ENCODE measurements at places on chromosomes 16 and 17.
A peak's percentile ranks its signal among the peaks of the same experiment; 100 is the strongest.

- DNase-seq = no peak
Observed at GRCh38 chr17:3801347-3801746, 359 bp upstream of the ITGAE start.

- peak; percentile 91 for DNase-seq
Observed at GRCh38 chr16:72876221-72876620, 171.7 kb downstream of the ZFHX3 start.

DNA sequence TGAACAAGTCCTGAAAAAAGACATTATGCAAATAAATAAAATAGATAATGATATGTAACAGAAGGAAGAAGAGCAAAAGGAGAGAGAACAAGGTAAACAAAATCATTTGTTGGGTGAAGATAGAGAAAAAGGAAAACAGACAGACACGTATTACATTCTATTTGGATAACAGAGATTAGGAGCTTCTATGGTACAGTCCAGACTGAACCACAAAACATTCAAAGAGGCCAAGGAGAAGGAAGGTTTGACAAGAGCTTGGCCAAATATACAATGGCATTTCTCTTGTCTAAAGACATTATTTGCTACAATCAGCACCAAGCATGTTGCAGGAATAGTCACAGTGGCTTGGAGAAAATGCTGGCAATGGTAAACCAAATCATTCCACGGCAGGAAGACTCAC, 29.2 kb downstream of the SMG6 start:
- DNase-seq = no peak

DNA sequence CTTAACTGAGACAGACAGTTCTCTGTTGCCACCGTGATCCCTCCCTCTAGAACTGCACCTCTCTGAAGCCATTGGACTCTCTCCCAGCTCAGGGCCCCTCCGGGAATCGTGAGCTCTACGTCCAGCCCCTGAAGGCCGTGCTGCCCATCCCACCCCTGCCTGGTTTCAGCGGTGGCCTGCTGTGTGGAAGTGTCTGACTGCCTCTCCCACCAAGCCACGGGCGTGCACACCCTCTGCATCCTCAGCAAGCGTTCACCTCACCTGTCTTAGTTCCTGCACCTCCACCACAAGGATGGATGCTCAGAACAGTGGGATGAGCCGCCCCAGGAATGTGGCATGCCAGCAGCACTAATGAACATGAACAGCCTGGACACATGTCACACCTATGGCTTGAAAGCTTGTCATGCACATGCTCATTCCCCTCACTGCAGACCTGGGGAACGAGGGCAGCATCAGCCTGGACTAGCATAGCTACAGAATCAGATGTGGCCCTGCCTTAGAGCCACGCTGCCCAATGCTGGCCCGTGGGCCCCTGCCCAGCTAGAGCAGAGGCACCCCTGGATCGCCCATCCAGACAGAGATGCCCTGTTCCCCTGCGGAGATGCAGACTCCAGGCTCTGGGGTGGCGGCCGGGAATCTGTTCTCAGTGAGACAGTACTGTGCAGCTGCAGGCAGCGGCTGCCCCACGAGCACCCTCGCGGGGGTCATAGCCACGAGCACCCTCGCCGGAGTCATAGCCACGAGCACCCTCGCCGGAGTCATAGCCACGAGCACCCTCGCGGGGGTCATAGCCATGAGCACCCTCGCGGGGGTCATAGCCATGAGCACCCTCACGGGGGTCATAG, 73.7 kb upstream of the CHMP6 start:
- DNase-seq = no peak

DNA sequence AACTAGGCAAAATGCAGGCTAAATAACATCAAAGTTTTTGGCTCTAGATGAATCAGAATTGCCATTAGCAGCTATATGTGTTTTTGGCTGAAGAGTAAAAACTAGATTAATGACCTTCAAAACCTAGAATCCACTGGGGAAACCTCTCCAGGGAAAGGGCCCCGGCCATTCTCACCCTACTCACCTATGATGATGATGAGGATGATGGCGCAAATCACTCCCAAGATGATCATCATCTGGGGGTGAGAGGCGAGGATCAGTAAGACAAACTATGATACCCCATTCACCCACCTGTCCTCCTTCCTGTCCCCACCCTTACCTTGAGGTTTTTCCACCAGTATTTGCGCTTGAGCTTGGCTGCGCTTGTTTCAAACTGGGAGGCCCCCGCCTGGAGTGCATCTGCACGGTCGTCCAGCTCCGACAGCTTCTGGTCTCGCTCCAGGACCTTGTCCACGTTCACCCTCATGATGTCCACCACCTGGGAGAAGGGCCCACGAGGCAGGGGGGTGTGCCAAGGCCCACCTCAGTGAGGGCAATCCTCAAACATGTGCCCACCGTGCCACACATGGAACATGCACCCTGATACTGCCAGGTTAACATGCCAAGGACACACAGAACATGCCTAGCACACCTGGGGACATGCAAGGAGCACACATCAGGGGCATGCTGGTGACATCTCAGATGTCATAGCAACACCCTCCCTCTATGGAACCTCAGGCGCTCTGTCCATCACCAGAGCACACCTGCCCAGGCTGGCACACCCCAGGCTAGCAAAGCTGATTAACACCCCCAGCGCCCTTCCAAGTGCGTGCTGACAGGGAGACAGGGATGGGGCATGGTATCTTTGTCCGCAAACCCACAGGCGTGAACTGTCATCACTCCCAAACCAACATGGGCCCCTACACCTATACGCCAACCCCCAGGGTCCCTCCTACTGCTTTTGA, 1.2 kb downstream of the VAMP2 start:
- no peak for DNase-seq

DNA sequence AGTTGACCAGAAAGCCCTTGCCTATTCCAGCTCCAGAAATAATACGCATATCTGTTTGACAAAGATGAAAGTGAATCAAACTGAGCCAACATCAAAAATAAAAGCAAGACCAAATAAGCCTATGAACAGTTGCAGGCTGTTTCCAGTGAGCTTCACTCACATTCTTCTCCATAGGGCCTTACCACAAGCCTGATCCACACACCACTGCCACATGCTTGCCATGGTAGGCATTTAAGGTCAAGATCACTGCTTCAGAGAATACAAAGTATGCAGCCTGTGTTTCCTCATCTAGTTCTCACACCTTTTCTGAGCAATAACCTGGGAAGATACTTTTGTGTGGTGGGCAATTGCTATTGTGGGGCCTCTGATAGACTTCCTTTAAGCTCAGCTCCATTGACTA, 1060.2 kb downstream of the CDH11 start:
- DNase-seq = no peak

- peak; percentile 45 for DNase-seq
Observed at GRCh38 chr16:20849589-20850390, 43.5 kb downstream of the REXO5 start.

DNA sequence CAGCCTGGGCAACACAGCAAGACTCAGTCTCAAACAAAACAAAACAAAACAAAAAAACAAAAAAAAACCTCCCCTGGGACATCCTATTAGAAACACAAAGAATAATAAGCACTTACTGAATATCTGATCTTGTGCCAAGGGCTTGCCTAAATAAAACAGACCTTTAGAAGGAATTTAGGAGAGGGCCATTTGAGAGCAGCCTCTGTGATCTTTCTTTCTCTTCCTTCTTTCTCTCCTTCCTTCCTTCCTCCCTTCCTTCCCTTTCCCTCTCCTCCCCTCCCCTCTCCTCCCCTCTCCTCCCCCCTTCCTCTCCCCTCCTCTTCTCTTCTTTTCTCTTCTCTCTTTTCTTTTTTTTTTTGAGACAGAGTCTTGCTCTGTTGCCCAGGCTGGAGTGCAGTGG, 12.3 kb downstream of the ITGAL start:
- no peak for DNase-seq

DNA sequence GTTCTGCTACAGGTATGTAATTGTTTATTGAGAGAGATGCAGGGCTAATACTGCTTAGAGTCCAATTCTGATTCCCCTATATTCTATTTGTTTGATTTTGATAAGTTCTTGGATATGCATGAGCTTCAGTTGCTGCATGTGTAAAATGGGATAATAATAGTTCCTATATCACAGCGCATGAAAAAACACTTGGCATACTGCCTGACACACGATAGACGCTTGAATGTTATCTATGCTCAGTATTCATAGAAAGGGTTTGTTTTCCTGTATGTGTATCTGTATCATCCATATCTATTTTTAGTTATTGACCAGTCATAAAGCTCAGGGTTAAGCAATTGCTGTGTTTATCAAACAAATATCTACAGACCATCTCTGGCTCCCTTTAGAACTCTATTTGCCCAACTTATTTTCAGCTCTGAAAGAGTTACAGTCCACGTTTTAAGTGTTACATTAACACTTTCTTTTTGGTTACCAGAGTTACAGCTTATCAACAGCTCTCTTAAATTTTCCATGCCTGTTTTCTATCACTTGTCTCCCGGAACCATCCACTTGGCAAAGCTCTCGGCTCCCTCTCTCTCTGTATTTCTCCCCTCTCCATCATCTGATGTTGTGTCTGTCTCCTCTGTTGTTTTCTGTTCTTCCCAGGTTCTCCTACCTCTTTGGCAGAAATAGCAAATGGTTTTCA, 334.8 kb downstream of the CBLN1 start:
- DNase-seq = no peak

DNA sequence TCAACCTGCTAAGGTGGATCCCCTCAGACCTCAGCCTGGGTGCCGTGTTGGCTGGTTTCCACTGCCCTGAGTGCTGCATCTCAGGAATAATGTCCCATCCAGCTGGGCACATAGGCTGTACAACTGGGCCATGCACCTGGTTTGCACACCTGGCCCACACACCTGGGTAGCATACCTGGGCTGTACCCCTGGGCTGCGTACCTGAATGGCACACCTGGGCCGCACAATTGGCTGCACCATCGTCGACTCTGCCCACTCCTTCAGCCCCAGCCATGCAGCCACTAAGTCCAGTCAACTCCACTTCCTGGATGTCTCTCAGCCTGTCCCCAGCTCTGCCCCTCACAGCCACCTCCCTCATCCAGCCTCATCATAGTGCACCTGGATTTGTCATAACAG, 7.9 kb downstream of the SLC5A10 start:
- DNase-seq = no peak

DNA sequence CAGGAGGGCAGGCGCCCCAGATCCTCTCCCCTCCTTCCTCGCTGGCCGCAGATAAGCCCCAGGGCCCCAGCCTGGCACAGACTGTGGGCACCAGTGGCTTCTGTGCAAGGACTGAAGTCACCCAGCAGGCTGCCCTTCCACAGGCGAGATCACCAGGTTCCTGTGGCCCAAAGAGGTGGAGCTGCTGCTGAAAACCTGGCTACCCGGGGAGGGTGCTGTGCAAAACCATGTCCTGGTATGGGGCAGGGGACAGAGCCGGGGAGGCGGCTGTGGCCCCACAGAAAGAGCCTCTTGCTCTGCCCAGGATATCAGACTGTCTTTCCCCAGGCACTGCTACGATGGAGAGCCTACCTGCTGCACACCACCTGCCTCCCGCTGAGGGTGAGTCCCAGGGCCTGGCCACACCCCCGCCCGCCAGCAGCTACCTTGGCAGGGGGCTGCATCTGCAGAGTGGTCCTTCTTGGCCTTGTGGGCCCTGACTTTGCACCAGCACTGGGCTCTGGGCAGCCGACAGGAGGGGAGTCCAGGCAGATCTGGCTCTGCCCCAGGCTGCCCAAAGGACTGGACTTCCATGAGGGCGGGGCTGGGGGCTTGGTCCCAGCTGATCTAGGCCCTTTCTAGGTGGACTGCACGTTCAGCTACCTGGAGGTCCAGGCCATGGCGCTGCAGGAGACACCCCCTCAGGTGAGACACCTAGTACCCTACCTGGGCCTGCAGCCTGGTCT, 615 bp downstream of the CARMIL2 start:
- no peak for DNase-seq

DNA sequence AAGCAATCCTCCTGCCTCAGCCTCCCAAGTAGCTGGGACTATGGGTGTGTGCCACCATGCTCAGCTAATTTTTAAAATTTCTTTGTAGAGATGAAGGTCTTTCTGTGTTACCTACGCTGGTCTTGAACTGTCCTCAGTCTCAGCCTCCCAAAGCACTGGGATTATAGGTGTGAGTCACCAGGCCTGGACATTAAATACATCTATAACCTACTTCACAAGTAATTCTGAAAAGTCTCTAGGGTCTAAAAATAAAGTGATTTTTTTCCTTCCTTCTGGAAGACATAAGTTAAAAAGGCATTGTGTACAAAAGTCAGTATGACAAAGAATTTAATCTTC, 118.3 kb downstream of the PARN start:
- DNase-seq = no peak

DNA sequence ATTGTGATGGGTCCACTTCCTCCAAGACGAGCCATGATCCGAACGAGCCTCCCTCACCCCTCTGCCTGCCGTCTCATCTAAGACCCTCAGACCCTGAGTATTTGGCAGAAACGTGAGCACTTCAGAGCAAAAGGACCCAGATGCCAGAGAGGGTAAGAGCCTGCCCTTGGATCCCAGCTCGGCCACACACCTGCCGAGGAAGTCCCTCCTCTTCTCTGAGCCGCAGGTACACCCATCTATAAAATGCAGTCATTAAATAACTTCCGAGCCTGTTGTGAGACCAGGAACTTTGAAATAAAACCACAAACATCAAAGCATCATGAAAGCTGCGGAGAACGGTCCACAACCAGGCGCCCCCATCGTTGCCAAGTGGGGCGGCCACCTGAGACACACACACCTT, 64.8 kb upstream of the DOC2B start:
- no peak for DNase-seq

DNA sequence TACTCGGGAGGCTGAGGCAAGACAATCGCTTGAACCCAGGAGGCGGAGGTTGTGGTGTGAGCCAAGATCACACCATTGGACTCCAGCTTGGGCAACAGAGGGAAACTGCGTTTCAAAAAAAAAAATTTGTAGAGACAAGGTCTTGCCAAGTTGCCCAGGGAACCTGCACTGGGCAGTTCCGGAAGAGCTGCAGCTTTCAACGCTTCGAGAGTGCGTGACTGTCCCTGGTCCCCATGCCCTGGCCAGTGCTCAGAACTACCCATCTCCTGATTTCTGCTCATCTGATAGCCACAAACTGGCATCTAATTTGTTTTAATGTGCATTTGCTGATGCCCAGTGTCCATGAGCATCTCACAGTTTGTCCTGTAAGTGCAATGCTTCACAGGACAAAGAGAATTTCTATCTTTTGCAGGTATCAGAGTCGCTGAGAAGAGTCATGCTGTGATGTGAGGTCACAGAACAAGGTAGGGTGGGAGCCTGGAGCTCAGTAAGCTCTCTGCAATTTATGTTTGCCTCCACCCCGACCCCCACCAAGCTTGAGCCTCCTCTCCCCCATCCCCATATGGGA, 3.9 kb downstream of the ACTG1 start:
- DNase-seq = no peak

DNA sequence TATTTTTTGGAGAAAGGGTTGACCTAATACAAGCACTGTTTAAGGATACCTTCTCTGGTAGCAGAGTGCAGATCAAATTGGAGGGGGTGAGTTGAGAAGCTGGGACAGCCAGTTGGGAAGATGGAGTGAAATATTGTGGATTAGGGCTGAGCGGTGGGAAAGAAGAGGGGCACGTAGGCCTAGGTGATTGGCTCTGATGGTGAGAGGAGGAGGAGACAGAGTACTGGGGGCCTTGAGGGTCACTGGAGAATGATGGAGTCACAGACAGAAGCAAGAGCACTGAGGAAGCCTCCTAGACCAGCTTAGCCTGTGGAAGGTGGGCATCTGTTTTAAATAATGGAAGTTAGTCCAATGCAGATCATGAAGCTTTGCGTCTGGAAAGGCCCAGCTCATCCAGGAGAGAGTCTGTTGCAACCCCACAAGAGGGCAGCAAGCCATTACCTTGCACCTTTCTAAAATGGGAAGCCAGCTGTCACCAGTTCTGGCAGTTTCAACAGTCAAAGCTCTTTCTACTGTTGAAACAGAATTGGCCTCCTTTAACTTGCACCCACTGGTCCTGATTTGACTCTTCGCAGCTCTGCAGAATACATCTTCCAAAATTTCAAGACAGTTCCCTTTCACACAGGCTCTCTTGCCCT, 11.8 kb downstream of the SLC9A5 start:
- no peak for DNase-seq

Data from stromal cell of bone marrow (primary cell).